ENCODE measurements at places on chromosomes 6 and 20.

- ATAC-seq: no peak
Observed at GRCh38 chr6:163226836-163227485, 187.6 kb upstream of the QKI start.

- peak; percentile 89 for ATAC-seq
Observed at GRCh38 chr20:50980071-50980681, 21.6 kb downstream of the MOCS3 start.

- ATAC-seq: no peak
Observed at GRCh38 chr20:4113615-4114603, 98.6 kb upstream of the RNF24 start.

DNA sequence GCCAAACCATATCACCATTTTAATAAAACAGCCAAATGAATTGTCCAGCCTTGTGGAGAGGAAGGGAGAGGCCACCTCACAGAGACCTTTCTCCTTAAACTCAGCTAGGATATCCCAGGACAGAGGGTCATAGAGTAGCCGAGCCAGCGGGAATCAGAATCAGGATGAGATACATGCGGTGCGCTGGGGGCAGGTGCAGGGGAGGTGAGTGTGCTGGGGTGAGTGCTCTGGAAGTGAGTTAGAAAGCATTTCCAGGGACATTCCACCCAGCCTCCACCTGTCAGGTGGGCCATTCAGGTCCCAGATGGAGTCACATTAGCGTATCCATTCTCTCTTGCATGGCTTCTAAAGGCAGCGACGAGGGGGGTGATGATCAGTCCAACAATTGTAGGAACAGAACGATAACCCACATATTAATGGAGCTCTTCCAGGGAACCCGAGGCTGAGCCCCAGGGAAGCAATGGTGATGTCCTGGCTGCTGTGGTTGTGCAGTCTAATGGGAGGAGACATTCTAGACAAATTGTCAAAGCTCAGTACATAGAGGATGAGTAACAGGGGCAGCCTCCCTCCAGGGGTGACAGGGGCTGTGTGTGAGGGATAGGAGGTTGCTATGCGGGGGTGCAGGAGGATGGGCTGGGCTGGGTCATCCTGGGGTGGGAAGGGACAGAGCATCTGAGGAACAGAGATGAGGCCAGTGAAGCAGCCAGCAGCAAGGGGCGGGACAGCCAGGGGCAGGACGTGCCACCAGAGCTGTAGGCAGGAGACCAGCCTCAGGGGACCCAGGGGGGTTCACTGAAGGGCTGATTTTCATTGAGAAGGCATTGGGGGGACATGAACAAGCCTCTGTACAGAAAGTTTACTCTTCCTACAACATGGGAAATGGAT is 88.7 kb upstream of the FRMD1 start:
- ATAC-seq: no peak

- no peak for ATAC-seq
Observed at GRCh38 chr20:44104798-44105517, 82.0 kb downstream of the JPH2 start.
